ENCODE measurements at places on chromosomes 7 and 10. TPM values are rescaled to one million over a fixed set of nuclear protein-coding genes. Genes with fewer than 3 reads are reported as not detected.

The FOXI2 gene
- 1.6 TPM for polyA plus RNA-seq

The NEUROD6 gene
- polyA plus RNA-seq = not detected

The ZNF117 gene
- 66.4 TPM for polyA plus RNA-seq

The ACBD7 gene
- 6.8 TPM for polyA plus RNA-seq

The ARHGEF35 gene
- polyA plus RNA-seq = 21.8 TPM

The SPDYE5 gene
- 5.0 TPM for polyA plus RNA-seq

The FXYD4 gene
- 0.22 TPM for polyA plus RNA-seq

The MKX gene
- 0.39 TPM for polyA plus RNA-seq

The KCND2 gene
- 1.2 TPM for polyA plus RNA-seq

GRCh38 chr10:52334595-52334994 is 20.5 kb downstream of the DKK1 start:
- no peak for DNase-seq

DNA sequence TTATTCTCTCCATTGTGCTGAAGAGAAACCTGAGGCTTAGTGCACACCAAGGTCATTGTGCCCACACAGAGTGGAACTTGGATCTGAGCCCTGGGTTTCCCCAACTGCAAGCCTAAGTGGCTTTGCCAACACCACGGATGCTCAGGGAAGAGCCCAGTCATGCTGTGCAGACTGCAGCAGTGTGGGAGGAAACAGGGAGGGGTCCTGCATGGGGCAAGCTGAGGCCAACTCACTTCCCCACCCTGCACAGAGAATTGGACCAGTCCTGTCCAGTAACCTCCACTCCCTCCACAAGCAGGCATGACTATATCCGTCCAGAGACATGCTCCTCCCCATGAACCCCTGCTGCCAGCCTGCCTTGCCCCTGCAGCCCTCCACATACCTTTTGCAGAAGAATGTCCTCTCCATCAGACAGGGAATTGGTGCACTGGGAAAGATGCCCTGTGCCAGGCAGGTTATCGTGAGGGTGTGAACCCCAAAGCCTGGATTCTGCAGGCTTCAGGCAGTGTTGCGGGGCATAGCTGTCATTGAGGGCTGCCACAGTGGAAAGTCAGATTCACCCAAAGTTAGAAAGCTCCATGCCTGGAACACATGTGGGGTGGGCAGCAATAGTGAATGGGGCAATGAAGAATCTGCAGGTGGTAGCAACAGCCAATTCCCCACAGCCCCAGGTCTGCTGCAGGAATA is 44.9 kb downstream of the DRGX start:
- no peak for DNase-seq

DNA sequence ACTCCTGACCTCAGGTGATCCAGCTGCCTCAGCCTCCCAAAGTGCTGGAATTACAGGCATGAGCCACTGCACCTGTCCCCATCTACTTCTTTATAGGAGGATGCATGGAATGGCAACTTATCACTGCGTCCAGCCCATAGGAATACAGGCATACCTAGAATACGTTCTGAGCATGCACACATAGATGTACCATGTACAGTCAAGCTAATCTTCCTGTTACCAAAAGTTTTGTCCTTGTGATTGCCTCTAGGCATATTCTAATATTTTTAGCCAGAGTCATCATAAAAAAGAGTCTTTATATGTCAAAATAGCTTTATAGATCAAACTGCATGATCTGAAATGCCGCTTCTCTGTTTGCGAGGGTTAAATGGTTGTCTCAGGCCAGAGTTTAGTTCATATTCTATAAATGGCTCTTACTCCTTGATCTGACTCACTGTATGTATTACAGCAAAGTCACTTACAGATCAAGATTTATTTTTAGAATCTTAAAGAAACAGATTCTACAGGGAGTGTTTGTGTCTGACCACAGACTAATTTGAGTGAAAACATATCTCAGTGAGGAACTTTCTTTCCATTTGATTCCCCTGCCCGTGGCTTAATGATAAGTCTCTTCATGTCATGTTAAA is 210.9 kb downstream of the CREB5 start:
- no peak for DNase-seq

DNA sequence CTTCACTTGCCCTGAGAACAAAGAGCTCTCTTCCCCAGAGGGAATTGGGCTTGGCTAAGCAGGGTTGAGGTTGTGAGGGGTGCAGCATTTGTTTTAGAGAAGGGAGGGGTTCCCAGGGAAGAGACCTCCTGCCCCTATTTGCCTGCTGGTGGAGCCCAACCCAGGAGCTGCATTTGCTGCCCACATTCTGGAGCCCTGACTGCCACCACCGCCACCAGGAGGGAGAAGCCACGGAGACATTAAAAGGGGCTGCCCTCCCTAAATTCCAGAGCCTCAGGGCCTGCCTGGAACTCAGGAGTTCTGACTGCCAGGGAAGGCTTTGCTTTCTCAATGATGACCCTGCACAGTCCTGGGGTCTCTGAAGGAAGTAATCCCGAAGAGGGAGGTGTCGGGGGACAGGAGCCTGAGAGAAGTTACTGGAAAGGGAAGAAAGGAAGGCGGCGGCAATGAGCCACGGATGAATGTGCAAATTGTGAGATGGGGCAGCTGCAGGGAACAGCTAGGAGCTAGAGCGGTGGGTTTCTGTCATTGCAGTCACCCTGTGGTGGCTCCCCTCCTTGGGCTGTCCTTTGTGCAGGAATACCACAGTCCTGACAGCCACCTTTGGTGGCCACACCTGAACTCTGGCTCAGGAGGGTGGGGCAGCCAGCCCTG is 51.3 kb downstream of the NEURL1 start:
- no peak for DNase-seq

DNA sequence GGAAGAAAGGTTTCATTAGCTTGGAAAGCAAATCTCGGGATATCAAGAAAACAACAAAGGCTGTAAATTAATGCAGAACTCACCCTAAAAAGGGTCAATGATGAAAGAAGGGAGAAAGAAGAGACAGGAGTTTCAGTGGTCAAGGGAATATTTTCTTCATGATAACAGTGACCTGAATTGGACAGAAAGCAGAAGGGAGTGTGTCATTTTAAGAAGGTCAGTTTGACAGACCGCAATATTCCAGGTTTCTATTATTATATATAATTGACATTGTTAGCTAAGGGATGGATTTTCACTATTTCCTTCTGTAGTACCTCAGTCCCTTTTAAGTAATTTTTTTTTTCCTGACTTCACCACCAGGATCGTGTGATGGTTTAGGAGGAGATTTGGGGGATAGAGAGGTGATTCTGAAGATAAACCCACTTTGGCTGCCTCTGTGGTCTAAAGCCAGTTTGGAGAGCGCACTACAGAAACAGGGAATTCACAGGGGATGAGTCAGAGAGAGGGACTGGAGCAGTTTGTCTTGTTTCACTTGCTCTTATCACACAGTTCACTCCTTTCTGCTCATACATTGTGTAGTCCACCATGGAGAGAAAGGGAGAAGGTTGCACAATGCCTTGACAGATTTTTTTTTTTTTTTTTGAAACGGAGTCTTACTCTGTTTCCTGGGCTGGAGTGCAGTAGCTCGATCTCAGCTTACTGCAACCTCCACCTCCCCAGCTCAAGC is 417.9 kb downstream of the AUTS2 start:
- DNase-seq = no peak

DNA sequence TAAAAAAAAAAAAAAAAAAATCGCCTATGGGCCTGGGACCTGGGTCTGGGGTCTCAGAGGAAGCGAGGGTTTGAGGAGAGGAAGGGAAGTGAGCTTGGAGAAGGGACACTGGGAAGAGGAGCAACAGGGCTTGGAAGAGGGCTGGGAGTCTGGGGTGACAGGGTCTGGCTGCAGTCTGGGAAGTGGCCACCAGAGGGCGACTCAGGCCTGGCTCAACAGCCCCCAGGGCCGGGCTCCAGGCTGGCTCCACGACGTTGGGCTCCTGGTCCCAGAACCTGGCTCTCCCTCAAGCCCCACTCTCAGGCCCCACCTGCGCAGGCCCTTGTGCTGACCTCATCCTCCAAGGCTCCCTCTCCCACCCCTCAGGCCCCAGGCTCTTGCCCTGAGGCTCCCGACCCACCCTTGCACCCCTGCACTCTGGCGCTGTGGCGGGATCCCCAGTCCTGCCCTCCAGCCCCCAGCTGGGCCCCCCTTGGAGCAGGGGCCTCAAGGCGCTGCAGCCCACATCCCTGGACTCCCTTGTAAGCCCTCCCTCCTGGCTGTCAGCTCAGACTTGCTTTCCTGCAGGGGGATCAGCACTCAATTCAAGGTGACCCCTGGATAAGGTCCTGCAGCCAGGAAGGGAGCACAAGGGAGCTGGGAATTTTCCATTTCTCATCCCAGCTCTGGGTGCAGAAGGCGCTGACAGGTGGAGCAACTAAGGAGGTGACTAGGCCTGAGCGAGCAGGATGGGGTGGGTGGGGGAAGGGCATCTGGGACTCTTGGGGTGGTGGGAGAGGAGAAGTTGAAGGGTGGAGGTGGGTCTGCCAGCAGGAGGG is 5.4 kb upstream of the SPACDR start:
- DNase-seq = no peak

- no peak for DNase-seq
These were observed 204.4 kb upstream of the TMEM72 start for GRCh38 chr10:44706745-44707144.

DNA sequence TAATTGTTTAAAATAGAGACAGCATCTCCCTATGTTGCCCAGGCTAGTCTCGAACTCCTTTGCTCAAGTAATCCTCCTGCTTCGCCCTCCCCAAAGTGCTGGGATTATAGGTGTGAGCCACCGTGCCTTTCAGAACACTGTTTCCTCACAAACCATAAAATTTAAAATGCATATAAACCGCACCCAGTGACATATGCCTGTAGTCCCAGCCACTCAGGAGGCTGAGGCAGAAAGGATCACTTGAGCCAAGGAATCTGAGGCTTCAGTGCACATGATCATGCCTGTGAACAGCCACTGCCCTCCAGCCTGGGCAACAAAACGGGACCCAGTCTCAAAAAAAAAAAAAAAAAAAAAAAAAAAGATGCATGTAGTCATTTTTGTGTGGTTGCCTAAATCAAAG is 36.8 kb downstream of the ACBD5 start:
- DNase-seq = no peak

All from renal cortex interstitium (tissue), 15 donors.